ENCODE measurements at places on chromosomes 1 and 21.

DNA sequence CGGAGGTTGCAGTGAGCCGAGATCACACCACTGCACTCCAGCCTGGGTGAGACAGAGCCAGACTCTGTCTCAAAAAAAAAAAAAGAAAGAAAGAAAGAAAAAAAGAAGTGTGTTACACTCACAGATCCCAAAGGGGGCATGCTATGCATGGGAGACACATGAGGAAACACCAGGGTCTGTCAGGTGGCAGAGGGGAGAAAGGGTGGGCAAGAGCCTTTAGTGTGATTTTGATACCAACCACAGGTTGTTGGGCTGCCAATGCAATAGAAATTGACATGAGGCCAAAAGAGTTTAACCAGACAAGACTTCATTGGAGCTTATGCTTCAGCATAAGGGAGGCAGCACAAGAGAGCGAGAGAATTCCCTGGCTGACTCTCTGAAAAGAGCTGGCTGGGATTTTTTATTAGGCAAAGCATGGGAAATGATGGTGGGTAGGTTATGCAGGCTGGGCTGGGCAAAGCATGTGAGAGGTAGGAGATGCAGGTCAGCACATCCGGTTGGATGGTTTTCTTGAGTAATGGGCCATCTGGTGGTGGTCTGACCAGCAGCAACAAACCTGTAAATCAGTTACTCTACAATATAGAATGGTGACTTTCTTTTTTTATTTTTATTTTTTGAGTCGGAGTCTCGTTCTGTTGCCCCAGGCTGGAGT, 11.7 kb upstream of the EXTL1 start:
- DNase-seq = no peak

GRCh38 chr1:110216844-110217444, 6.8 kb downstream of the KCNC4 start:
- DNase-seq = no peak

GRCh38 chr1:94092210-94092613, 28.7 kb downstream of the ABCA4 start:
- DNase-seq = no peak

DNA sequence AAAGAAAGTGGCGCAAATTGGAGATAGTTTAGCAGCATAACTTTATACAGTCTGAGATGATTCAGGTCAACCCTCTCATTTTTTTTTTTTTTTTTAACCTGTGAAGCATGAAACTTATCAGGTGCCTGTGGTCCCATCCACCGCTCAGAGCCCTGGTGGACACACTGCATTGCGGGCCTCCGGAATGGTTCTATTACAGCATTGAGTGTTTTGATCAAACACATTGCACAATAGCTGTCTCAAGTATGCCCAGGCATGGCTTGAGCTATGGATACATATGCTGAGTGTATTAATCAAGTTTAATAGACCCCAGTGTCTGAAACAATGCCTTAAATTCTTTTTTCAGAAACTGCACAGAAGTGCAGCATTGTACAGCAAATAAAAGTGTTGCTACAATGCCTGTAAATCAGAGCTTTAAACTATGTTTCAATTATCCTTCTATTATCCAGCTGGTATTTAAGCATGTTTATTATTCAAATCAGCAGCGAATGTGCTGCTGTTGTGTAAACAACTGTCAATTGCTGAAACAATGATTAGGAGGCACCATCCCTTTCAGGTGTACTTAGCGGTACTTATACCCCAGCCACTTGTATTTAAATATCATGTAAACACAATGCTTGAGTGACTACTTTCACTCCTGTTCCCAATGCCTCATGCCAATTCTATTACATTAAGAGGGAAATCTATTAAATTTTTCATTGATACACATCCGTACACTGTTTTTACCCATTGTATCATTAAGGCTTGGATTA, 456.6 kb downstream of the RPS6KC1 start:
- DNase-seq = no peak

GRCh38 chr1:53117836-53118235, 24.6 kb downstream of the SLC1A7 start:
- no peak for DNase-seq

GRCh38 chr1:111571987-111572386, 47.6 kb upstream of the RAP1A start:
- no peak for DNase-seq

GRCh38 chr1:149906570-149907075, 7.3 kb downstream of the BOLA1 start:
- DNase-seq = no peak

- DNase-seq = no peak
Measured at GRCh38 chr1:147052143-147052542, 114.0 kb downstream of the NBPF12 start.

DNA sequence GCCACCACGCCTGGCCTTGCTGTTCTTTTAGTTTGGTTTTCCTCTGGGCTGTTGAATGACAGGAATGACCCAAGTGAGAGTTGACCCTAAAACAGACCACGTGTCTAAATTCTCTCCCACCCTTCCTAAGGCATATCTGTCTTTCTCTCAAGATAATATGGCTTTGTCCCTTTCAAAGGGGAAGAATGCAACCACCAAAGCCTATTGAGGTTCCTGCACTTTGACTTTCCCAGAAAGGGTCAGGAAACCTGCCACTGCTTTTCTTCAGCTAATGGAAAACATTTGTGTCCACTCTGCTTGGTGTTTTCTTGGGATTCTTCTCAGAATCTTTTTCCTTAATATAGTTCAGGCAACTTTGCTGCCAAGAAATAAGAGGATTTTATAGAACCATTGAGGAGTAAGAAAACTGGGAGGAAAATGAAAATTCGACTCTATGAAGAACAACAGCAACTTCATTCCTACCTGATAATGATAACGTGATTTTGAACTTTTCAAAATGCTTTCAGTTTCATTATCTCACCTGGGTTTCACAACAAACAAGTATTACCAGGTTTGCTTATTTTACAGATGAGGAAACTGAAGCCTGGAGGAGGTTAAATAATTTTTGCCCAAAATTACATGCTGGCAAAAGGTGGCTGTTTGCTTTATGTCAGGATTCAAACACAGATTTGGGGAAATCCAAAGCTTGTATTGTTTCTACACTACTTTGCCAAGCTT, 6.9 kb downstream of the PLPP3 start:
- no peak for DNase-seq

DNA sequence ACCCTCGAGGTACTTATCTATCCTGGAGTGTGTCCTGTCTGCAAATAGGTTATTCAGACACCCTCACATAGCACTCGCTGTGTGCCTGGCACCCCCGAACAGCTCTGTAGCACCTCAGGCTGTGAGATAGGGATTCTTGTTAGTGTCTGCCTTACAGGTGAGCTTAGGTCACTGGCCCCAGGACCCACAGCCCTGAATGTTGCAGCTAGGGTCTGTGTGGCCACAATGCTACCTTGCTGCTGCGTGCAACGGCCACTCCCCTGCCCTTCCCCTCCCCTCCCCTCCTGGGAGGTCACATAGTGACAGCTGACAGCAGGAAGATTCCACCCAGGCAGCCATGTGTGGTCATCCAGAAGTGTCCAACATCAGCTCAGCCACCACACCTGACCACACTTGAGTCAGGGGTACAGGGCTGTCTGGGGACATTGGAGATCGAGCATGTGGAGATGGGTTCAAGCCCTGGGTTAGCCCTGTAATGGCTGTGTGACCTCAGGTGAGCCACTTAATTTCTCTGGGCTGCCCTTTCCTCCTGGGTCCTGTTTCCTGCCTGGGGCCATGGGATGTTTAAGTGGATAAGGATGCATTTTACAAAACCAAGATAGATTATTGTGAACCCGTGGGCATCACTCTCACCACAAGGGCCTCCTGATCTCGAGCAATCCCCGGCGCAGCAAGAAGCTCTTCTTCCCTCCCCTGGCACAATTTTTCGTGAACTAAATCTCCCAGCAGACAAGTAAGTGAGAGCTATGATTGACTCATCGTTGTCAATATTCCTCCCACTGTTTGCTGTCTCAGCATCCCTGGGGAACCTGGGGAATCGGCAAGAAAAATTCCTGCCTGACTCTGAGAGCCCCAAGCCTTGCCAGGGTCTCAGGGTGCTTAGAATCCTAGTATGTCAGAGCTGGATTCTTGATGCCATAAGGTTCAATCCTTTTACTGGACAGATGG, 208.7 kb downstream of the PTPRU start:
- DNase-seq = no peak

DNA sequence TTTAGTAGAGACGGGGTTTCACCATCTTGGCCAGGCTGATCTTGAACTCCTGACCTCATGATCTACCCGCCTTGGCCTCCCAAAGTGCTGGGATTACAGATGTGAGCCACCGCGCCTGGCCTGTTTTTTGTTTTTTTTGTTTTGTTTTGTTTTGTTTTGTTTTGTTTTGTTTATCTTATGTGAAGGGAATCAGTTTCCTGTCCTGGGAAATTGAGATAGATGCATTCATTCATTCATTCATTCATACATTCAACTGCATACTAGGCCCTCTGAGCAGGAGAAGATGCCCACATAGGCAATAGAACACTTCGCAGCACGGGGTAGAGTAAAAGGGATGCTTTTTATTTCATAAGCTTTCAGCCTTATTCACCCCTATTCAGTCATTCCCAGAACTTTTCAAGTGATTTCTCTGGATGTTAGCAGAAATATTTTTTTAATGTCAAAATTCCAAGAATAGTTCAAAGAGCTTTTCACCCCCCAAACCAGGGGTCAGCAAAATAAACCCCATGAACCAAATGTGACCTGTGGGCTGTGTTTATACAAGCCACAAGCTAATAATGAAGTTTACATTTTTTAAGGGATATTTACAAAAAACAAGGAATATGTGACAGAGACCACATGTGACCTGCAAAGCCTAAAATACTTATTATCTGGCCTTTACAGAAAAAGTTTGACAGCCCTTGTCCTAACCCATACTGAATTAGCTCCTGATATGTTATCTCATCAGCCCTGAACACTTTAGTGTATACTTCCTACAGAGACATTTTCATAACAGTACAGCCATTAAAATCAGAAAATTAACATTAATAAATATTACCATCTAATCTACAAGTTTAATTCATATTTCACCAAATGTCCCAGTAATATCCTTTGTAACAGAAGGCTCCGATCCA, 127.1 kb downstream of the MAST2 start:
- no peak for DNase-seq

- no peak for DNase-seq
Measured at GRCh38 chr1:200895801-200896530, 1.3 kb downstream of the INAVA start.

DNA sequence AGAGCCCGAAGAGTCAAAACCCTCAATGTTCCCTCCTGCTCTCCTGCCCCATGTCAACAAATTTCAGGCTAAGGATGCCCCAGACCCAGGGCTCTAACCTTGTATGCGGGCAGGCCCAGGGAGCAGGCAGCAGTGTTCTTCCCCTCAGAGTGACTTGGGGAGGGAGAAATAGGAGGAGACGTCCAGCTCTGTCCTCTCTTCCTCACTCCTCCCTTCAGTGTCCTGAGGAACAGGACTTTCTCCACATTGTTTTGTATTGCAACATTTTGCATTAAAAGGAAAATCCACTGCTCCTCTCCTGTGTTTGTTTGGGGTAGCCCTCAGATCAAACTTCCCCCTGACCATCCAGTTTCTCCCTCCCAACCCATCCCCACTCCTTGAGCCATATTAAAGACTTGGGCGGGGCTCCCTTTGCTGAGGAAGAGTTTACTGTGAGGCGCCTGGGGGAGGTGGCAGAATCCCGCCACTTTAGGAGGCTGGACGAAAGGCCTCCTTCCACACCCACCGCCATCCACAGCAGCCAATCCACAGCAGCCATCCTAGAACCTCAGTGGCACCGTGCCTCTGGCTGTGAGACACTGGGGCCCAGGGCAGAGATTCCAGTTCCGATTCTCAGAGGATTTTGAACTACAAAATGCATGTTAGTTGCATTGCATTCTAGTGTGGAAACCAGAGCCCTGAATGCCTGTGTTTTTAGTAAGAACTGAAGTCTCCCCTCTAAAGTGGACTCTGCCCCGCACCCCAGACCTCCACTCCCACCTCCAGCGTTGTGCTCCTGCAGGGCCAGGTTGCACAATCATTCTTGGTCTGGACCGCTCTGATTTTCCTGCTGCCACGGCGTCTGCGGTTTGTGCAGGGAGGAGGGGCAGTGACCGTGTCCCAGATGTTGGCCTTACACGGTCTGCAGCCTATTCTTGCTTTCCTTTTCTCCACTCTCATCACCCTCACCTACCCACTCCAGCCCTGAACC, 3.0 kb downstream of the OLFML3 start:
- DNase-seq = no peak

DNA sequence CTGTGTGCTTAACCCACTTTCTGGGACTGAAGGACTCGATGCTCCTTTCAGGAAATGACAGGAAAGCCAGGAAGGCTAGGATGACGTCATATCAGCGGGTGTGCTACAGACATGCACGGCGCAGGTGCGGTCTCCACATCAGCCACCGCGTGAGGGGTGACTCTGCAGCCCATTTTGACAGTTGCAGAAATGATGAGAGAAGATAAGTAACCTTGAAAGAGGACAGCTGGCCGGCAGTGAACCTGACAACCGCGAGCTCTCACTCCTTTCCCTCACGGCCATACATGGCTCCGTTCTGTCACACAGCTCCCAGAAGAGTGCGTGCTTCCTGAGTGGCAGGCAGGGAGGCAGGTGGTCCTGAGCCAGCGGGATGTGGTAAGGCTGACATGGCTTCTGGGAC, 1.7 kb upstream of the KRTAP10-5 start:
- no peak for DNase-seq

DNA sequence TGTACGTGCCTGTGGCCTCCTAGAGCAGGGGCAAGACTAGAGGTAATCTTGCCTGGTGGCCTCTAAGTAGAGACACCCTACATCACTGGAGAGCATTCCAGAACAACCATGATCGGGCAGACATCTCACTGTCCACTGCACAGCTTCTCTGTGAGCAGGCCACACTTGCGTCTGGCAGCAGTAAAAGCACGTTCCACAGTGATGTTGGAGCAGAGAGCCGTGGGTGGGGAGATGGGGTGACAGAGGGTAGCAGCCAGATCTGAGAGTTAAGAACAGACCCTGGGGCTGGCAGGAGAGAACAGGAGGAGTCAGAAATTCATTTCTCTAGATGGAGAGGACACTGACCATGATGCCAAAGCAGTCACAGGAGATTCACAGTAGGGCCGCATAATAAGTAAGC, 293.0 kb downstream of the HHAT start:
- DNase-seq = no peak

DNA sequence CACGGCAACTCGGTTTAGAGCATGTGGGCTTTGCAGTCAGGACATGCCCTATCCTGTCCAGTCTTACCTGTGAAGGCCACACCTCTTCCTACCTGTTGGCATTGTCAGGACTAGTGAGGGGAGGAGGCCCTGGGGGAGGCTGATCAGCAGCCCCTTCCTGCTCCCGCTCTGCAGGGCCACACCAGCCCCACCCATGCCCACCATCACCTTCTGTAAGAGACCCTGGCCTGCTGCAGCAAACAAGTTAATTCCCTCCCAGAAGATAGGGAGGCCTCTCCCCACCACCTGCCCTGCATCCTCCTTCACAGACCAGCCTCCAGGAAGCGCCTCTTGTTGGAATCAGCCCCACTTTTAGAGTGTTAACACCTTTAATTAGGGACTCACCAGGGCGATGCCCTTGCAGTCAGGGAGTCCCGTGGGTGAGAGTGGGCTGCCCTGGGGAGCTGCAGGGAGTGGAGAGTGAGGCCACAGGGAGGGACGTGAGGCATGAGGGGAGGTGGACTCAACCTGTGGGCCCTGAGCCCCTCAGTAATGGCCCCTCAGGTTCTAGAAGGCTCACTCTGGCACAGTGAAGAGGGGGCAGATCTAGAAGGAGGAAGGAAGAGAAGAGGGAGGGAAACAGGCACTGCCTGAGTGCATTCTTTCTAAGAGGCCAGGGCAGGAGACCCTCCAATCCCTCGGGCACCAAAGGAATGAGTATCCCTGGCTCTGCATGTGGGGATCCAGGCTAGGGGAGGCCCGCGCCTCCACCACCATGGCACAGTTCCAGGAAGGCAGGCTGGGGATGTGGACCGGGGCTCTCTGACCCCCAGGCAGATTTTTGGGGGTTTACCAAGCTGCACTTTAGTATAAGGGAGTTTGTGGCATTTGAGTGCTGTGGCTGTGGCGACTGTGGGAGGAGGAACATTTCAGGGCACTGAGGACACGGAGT, 8.2 kb downstream of the UMODL1 start:
- no peak for DNase-seq

All from activated CD4-positive, alpha-beta T cell treated with anti-CD3 and anti-CD28 coated beads, Interleukin-2, amount 50 U/mL, for 48 hours (primary cell).